ENCODE measurements at places on chromosomes 11 and 22. TPM values are rescaled to one million over a fixed set of nuclear protein-coding genes. Genes with fewer than 3 reads are reported as not detected.

FGF4 gene
- not detected for polyA plus RNA-seq

C11orf71 gene
- 9.0 TPM for polyA plus RNA-seq

ROBO4 gene
- polyA plus RNA-seq, result not detected

ZBTB16 gene
- polyA plus RNA-seq, result 9.7 TPM

MPPED2 gene
- 0.65 TPM for polyA plus RNA-seq

CARD18 gene
- polyA plus RNA-seq, result not detected

SWAP70 gene
- polyA plus RNA-seq, result 298 TPM

PAX6 gene
- polyA plus RNA-seq, result not detected

ENTHD1 gene
- polyA plus RNA-seq, result 0.23 TPM

PPP6R3 gene
- polyA plus RNA-seq, result 41.1 TPM

RAB3IL1 gene
- not detected for polyA plus RNA-seq

NPAS4 gene
- not detected for polyA plus RNA-seq

ACAD8 gene
- polyA plus RNA-seq, result 14.2 TPM

GAL3ST3 gene
- not detected for polyA plus RNA-seq

TSPO gene
- polyA plus RNA-seq, result 125 TPM
